ENCODE measurements at places on chromosomes 5 and 9.

- no peak for DNase-seq
Observed at GRCh38 chr9:115422932-115423440, 305.0 kb upstream of the TNC start.

GRCh38 chr5:95921501-95921900, 40.1 kb downstream of the ELL2 start:
- DNase-seq: no peak

GRCh38 chr5:95369782-95370181, 21.4 kb upstream of the FAM81B start:
- no peak for DNase-seq

DNA sequence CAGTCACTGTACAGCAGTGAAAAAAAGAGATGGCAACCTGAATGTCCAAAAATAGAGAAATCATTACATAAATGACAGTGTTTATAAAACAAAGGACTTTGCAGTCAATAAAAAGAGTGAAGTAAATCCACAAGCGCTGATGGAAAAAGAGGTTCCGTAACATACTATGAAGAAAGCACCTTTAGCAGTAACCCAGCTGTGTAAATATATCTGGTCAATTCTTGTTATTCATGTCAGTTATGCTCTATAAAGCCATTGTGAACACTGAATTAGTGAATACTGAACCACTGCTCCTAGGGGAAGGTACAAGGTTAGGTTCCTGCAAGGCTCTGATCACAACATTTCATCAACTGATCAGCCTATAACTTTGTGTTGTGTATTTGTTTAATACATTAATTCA, 39.5 kb downstream of the CCNJL start:
- no peak for DNase-seq

- DNase-seq: no peak
Observed at GRCh38 chr9:109313351-109313750, 7.5 kb downstream of the EPB41L4B start.

- no peak for DNase-seq
Observed at GRCh38 chr9:69211424-69212036, 37.5 kb downstream of the TJP2 start.

GRCh38 chr5:34742061-34742460, 85.9 kb downstream of the RAI14 start:
- no peak for DNase-seq

- DNase-seq: no peak
Observed at GRCh38 chr5:139747583-139748504, 47.8 kb upstream of the PSD2 start.

- no peak for DNase-seq
Observed at GRCh38 chr5:124052201-124052600, 540.2 kb downstream of the CSNK1G3 start.

GRCh38 chr9:107755246-107755645, 265.7 kb upstream of the KLF4 start:
- no peak for DNase-seq

DNA sequence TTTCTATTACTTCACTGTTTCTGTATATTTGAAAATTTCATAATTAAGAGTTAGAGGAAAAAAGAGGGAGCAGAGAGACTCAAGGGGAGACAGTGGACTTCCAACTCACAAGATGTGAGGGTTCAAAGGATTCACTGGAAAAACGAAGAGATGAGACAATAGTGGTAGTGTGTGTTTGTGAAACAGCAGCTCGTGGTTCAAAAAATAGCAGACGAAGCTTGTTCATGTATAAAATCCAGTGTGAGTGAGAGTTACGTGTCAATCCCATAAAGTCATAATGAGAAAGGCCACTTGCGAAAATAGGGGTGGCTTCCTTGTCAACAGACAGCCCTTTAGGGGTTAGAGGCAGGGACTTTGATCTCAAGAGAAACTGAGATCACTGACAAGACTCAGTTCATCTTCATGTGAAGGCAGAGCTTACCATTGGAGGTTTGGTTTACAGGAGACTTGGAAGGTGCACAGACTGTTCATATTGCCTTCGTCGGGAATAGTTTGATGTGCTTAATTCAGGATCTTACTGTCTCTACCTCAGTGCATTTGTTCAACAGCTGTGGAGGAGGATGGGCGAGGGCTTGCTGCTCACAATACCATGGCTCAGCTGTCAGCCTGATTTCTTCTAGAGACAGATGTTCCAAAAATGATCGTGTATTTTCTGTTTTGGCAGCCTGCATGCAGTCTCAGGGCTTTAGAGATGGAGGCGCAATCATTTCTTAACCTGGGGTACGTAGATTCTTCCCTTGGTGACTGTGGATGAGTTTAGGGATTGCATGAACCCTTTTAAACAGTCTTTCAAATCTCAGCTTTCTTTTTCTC, 105.7 kb upstream of the KLF9 start:
- DNase-seq: no peak

GRCh38 chr9:104700306-104700705, 6.0 kb downstream of the OR13D1 start:
- DNase-seq: no peak

All from NCI-H187 (cell line).